ENCODE measurements at places on chromosomes 2 and 18.
A peak's percentile ranks its signal among the peaks of the same experiment; 100 is the strongest.

DNA sequence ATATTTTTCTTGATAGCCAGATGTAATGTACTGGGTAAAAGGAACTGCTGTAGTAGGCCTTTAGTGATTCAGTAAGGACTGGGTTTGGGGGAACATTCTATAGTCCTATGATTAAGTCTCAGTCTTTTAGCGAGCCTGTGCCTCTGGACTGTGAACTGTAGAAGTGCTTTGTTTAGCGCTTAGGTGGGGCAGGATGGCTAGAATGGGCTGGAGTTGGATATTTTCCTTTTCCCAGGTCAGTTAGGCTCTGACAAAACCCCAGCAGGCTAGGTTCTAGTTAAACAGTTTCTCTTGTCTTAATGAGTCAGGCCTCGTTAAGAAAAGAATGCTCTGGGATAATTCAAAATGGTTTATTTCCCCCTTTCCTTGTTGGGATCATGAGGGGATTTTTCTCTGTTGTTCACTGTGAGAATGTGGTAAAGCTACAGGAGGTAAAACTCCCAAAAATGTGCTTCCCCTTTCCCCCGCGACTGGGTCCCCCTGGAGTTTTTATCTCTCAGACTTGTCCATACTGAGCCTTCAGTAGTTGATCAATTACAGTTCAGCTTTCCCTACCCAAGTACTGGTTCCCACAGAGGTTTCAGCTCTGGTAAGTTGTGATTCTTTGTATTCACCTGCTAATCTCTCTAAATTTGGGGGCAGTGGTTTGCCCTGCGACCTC is 31.5 kb downstream of the EHBP1 start:
- DNase-seq, result no peak

DNA sequence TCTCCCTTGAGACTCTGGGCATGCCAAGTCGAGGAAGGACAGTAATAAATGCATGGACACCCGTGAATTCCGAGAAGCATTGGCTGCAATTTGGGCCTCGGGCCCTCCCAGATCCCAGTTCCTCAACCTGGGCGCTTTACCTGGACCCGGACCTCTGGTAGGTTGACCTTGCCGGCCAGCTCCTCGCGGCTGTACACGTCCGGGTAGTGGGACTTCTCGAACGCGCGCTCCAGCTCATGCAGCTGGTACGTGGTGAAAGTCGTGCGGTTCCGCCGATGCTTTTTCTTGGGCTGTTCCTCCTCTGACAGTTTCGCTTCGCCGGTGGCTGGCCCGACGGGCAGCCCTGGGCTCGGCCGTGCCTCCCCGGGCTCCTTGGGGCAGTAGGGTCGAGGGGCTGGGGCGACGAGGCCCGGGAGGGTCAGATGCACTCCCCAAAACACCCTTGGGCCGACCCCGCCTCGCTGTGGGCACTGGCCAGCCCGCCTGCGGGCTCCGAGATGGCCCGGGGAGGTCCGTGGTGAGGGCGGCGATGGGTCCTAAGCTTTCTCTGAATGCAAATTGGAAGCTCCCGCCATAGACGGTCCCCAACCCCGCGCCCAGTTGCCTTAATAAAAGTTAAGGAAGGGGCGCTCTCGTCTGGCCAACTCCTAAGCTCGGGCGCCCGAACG is 899 bp downstream of the RAX start:
- DNase-seq, result no peak

DNA sequence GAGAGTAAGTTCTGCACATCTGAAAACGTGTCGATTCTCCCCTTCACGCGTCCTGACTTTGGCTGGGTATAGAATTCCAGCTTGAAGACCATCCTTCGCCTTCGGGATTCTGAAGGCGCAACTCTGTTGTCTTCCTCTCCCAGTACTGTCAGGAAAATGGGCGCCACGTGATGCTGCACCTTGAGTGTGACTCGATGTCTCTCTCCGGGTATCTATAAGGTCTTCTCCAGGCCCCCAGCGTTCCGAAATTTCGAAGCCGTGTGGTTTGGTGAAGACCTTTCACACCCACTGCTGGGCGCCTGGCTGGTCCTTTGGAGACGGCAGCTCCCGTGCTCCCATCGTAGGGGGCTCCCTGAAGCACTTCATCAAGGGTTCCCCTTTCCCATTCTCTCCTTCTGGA is 203.7 kb downstream of the HDAC4 start:
- peak; percentile 77 for DNase-seq

DNA sequence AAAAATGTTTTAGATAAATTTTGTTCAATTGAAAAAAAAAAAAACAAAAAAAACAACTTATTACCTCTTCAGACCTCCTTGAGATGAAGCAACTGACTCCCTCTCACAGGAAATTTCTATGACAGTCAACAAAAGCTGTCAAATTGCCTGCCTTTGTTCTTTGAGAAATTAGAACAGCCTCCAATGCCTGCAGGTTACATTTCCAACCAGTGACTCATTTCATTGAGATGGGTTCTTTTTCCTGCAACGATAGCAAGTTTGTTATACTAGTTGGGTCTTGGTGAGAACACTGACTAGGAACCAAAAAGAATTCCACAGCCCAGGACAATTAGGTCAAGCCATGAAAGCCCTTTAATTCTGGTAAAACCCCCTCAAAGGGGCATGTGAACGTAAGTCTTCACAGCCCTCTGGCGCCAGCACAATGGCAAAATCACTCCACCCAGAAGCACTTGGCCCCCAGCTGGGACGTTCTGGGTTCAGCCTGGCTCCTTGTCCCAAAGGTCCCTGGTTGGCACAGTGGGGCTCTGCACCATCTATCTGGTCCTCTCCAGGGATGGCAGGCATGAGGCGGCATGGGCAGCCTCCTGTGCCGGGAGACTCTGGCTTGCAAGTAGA is 87.0 kb downstream of the SPP2 start:
- DNase-seq, result no peak

GRCh38 chr2:112644933-112645309 is 818 bp upstream of the SLC20A1 start:
- DNase-seq, result no peak

Data from suprapubic skin (tissue), 4 donors.